ENCODE measurements at places on chromosomes 1 and 21.

DNA sequence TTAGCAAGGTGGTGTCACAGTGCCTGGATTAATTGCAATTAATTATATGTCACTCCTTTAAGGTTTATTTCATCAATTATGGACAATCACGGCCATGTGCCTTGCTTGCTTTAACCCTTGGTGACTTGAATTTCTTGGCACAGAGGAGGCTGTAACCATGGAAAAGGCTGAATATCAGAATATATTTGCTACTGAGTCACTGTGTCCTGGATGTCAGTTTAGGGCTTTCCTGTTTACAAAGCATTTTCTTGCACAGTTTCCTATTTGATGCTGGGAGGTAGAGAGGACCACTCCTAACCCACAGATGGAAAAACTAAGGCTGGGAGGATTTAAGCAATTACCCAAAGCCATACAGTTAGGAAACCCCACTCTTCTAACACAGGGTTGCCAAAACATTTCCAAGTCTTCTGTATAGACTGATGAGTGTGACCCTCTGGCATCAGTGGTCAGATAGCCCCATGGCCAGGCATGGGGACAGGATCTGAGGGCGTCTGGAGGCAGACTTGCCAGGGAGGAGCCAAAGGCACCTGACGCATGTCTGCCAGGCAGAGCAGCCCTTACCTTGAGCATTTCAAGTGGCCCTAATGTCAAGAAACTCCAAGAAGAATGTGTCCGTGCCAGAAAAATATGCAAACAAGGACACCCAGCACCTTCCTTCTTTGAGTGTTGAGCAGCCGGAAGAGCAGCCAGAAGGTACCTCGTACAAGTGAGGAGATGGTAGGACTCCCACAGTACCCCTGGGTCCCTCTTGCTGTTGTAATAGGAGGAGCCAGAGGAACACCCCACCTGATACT lies 34.4 kb downstream of the KCNN3 start:
- DNase-seq = no peak

- no peak for DNase-seq
Observed at GRCh38 chr1:173049322-173049633, 1.5 kb downstream of the TNFSF18 start.

DNA sequence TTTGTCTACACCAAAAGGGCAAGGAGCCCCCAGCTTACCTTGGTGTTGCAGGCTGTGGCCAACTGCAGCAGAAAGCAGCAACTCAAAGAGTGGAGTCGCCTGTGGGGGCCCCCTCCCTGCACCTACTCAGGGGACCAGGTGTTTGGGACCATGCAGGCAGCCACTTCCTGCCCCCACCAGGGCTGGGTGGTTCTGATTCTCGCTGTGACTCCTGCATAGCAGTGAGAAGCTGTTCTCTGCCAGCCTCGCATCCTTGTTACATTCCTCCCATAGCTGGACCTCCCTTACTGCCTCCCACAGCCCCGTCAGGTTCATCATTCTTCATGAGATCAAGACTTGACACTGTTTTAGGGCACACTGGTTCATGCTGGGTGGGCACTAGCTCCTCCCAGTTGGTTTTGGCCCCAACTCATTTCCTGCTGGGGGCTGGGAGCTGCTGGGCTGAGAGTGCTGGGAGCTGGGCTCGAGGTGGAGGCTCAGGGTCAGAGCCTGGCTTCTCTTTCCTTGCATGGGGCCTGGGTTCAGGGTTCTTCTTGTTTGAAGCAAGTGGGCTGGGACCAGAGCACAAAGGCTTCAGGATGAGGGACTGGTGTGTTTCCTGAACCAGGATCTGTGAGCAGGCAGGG lies 146.9 kb upstream of the C1orf174 start:
- no peak for DNase-seq

- DNase-seq = no peak
Observed at GRCh38 chr1:160076295-160076694, 5.0 kb upstream of the KCNJ9 start.

GRCh38 chr1:111861523-111861922 lies 105.8 kb downstream of the DDX20 start:
- DNase-seq = no peak

DNA sequence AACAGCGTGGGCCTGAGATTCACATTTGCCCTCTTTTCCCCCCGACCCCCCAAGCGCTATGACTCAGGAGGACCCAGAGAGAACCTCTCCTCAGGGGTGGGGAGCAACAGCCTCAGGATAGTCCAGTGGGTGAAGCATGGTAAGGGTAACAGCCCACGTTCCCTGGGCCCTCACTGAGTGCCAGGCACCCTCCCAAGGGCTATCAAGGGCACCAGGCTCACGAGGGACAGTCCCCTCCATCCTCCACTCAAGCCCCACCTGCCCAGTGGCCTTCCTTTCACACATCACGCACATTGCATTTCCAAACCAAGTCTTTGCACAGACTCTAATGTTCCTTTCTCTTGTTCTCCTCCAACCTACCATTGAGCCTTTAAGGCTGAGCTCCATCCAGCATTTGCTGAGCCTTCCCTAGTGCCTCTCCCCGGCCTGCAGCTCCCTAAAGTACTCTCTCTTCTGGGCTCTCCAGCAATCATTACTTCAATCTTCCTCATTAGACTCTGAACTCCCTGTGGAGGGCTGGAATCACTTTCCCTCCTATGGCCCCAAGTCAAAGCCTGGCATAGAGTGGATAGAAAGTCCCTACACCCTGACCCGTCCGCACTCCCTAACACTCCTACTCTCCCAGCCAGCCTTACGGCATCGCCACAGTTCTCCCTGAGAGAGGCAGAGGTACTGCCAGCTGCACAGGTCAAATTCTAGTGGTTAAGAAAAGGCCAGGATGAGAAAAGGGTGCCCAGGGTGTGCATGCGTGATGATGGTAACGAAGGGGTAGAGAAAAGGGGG lies 1.0 kb downstream of the AKR7A2 start:
- DNase-seq = no peak

DNA sequence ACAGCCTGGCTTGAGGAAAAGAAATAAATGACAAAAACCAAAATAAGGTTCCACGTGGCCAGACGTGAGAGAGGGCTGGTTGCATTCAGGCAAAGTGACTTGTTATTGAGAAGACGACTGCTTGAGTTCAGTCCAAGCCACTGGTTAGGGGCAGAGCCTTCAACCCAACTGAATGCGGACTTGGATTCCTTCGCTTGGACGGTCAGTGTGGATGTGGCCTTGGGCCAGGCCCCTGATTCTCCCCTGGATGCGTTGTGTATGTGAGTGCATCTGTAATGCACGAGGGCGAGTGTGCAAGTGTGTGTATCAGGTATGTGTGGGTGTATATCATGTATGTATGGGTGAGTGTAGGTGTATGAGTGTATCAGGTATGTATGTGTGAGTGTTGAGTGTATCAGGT lies 1.9 kb downstream of the PLA2G2F start:
- DNase-seq = no peak

DNA sequence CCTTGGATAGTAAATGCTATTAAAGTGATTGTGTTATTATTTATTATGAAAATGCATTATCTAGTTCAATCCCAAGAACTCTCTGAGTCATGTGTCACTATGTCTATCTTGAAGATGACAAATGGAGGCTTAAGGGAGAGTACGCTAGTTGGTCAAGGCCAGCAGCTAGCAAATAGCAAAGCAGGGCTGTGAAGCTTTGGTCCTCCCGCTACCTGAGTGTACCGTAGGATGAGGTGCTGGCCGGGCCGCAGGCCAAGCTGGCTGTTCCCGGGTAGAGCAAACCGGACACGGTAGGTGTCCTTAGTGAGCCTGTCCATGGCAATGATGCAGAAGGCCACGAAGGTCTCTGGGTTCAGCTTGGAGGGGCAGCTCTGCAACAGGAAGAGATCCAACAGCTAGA lies 9.3 kb downstream of the CYB5RL start:
- DNase-seq = no peak

- no peak for DNase-seq
Observed at GRCh38 chr21:31721381-31721780, 10.5 kb downstream of the SCAF4 start.

GRCh38 chr1:66214901-66215300 lies 319.1 kb upstream of the SGIP1 start:
- DNase-seq = no peak

DNA sequence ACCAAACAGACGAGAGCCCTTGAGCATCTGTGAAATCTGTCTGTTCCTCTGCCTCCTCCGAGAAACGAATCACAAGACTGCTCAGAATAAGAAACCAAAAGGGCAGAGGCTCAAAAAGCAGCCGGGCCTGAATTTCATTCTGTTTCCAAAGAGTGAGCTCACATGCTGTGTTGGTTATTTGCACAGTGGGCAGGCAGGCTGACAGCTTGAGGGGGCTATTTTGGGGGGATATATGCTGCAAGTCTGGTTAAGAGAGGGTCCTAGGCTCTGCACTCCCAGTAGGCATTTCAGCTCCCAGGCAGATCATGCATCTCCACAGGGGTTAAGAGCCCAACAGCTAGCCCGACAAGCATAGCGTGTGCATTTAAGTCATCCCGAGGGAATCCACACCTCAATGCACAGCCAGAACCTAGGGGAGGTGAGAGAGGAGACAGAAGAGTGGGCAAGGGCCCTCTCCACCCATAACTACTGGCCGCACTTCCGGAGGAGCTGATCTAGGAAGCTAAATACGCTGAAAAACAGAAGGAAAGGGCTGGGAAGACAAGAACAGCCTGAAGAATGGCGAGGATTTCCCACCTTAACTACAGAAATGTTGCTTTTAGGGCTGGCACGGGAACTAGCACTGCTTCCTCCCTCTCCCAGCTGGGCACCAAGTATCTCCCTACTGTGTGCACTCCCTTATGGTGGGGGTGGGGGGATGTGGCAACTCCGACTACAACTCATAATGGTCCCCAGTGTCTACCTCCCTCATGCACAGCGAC lies 3.7 kb downstream of the PGBD5 start:
- DNase-seq = no peak

Measured in hypothalamus (tissue), 51 donors.